ENCODE measurements at places on chromosomes 11 and 22. TPM values are rescaled to one million over a fixed set of nuclear protein-coding genes. Genes with fewer than 3 reads are reported as not detected.

The TENM4 gene
- 6.9 TPM for total RNA-seq

The GUCY1A2 gene
- 5.3 TPM for total RNA-seq

DNA sequence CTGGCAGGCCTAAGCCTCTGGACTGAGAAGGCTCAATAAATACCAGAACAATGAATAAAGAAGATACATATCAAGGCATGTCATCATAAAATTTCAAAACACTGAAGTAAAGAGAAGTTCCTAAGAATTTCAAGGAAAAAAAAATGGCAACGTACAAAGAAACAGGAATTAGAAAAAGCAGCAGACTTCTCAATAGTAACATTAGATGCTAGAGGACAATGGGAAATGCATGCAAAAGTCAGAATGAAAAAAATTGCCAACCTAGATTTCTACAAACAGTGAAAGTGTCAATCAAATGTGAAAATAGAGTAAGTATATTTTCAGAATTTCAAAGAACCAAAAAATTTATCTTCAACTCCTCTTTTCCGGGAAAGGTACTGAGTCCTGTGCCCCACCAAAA is 125.0 kb downstream of the KCNC1 start:
- H3K4me1 ChIP-seq: no peaks in the 10 kb centered on the region
- H3K36me3 ChIP-seq: no peaks in the 10 kb centered on the region
- H3K4me3 ChIP-seq: no peak overlapping the region
- no peak for DNase-seq

- no peaks in the 10 kb centered on the region for H3K4me1 ChIP-seq
- H3K27ac ChIP-seq: no peak overlapping the region
- DNase-seq: no peak
- H3K27me3 ChIP-seq: no peaks in the 10 kb centered on the region
- no peaks in the 10 kb centered on the region for H3K36me3 ChIP-seq
These were observed 321.6 kb upstream of the TENM4 start for GRCh38 chr11:79762279-79762921.

GRCh38 chr11:117888139-117888566 is 11.7 kb upstream of the FXYD6 start:
- DNase-seq: no peak
- H3K4me3 ChIP-seq: no peak overlapping the region
- peaks cover 17% of the 10 kb centered on the region for H3K4me1 ChIP-seq
- H3K27me3 ChIP-seq: no peaks in the 10 kb centered on the region
- no peaks in the 10 kb centered on the region for H3K36me3 ChIP-seq
- no peak overlapping the region for H3K27ac ChIP-seq

DNA sequence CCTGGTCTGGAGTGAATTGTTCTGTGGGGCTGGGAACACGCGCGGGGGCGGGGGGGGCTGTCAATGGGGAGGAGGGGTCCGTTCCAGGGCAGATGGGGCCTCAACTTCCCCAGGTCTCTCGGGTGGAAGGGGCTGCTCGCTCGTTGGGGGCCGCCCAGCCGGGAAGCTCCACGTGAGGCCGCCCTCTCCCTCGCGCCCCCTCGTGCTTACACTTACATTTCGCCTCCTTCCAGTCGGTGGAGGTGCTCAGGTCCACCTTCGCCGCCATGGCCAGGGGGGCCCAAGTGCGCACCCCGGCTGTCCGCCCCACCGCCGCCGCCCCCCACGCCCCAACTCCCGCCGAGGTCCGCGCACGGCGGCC is 452 bp downstream of the MACROD1 start:
- H3K27me3 ChIP-seq: no peaks in the 10 kb centered on the region
- no peak for DNase-seq
- peaks cover 27% of the 10 kb centered on the region for H3K4me1 ChIP-seq
- peak overlapping the region; percentile 80 for H3K27ac ChIP-seq

DNA sequence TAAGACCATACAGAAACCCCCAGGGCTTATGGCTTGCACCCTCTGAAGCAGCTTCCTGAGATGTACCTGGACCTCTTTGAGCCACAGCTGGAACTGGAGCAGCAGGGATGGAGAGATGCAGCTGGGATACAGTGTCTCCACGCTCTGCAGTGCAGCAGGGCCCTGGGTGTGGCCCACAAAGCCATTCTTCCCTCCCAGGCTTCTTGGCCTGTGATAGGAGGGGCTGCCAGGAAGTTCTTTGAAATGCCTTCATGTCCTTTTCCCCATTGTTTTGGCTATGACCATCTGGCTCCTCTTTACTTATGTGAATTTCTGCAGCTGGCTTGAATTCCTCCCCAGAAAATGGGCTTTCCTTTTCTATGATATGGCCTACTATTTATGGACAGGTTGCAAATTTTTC is 37.1 kb upstream of the RAB38 start:
- no peak for DNase-seq
- H3K27ac ChIP-seq: no peak overlapping the region
- no peak overlapping the region for H3K4me3 ChIP-seq

DNA sequence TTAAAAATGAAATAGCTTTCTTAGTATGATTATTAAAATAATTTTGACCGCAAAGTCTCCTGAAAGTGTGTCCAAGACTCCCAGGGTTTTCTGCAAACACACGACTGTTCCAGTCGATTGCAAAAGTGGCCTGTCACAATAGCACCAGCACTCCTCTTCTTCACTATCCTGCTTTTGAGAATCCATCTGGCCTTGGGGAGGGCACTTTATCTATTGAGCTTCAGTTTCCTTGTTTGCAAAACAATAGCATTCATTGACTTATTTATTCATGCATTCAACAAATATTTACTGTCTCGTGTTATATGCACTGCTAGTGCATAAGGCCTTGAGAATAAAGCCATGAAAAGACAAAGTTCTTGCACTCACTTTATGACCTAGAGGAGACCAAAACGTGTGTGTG is 96.2 kb upstream of the NTM start:
- H3K27me3 ChIP-seq: no peaks in the 10 kb centered on the region
- no peak overlapping the region for H3K4me3 ChIP-seq
- H3K4me1 ChIP-seq: no peaks in the 10 kb centered on the region
- no peaks in the 10 kb centered on the region for H3K36me3 ChIP-seq
- no peak for DNase-seq

All from esophagus muscularis mucosa (tissue), 4 donors.